ENCODE measurements at places on chromosomes 3 and 15.
A peak's percentile ranks its signal among the peaks of the same experiment; 100 is the strongest.

DNA sequence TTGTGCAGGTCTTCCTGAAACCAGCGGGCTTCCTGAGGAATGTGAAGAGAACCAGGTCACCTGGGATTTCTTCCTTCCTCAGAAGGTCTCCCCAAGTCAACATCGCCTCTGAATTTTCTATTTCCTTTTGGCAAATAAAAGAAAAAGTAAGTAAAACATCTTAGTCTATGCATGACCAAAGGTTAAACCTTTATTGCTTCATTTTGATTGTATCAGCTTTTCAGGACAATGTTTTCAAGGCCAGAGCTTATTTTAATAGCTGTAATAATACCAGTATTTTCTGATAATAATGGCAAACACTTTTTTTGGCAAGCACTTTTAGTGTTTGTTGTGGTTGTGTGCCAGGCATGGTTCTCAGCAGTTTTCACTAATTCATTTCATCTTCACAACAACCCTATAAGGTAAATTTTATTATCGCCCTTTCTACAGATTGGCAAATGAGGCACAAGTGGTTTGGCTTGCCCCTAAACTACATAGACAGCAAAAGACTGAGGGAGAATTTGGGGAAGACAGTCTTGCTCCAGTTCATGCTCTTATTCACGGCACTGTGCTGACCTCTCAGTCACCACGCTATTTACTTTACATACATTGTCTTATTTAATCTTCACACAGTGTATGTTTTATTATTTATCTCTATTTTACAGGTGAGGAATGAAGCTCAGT lies 110.4 kb downstream of the RPL22L1 start:
- no peak overlapping the region for H3K4me3 ChIP-seq
- H3K27me3 ChIP-seq: no peaks in the 10 kb centered on the region
- no peak for DNase-seq
- H3K4me1 ChIP-seq: peaks cover 2% of the 10 kb centered on the region
- H3K36me3 ChIP-seq: no peaks in the 10 kb centered on the region
- no peak overlapping the region for H3K27ac ChIP-seq

GRCh38 chr15:90059208-90059985 lies 42.9 kb downstream of the IDH2 start:
- H3K27me3 ChIP-seq: no peaks in the 10 kb centered on the region
- H3K36me3 ChIP-seq: no peaks in the 10 kb centered on the region
- peak; percentile 62 for DNase-seq
- peak overlapping the region; percentile 33 for H3K4me3 ChIP-seq
- peak overlapping the region; percentile 64 for H3K27ac ChIP-seq

GRCh38 chr3:54988838-54989630 lies 61.2 kb upstream of the LRTM1 start:
- DNase-seq: peak; percentile 68
- H3K27me3 ChIP-seq: no peaks in the 10 kb centered on the region
- peaks cover 7% of the 10 kb centered on the region for H3K4me1 ChIP-seq
- no peaks in the 10 kb centered on the region for H3K36me3 ChIP-seq

DNA sequence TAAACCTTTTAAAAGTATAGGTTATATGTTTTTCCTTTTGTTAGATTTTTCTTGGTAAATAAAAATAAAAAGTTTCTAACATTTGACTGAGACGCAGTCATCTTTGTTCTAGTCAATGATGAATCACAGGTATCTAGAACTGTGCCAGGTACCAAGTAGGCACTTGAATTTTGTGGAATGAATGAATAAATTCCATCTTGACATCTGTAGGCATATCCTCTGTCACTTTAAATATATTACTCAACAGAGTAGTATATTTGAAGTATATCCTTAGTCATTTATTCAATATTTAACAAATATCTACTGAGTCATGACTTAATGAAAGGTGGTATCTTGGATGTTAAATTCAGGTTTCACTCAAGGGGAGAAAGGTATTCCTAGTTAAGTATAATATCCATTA lies 828.4 kb downstream of the TUSC7 start:
- no peak overlapping the region for H3K27ac ChIP-seq
- no peak overlapping the region for H3K4me3 ChIP-seq
- no peak for DNase-seq
- H3K27me3 ChIP-seq: no peaks in the 10 kb centered on the region

DNA sequence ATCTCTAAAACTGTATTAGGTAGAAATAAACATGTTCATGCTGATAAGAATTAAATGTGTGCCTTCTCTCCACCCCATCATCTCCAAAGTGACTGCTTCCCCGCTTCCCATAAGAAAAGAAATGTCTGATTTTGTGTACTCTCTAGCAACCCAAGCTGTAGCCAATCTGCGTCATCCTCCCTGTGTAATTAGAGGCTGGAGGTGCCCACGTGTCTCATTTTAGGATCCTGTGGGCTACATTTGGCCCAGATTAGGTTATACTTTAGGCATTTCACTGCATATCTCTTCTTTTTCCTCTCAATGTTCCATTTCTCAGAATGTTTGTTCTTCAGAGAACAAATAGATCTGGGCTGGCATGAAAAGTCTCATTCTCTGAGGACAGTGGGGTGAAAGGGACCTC lies 19.3 kb upstream of the ZNF148 start:
- H3K4me3 ChIP-seq: no peak overlapping the region
- no peak overlapping the region for H3K27ac ChIP-seq
- no peaks in the 10 kb centered on the region for H3K4me1 ChIP-seq
- H3K36me3 ChIP-seq: no peaks in the 10 kb centered on the region
- H3K27me3 ChIP-seq: no peaks in the 10 kb centered on the region
- DNase-seq: no peak

DNA sequence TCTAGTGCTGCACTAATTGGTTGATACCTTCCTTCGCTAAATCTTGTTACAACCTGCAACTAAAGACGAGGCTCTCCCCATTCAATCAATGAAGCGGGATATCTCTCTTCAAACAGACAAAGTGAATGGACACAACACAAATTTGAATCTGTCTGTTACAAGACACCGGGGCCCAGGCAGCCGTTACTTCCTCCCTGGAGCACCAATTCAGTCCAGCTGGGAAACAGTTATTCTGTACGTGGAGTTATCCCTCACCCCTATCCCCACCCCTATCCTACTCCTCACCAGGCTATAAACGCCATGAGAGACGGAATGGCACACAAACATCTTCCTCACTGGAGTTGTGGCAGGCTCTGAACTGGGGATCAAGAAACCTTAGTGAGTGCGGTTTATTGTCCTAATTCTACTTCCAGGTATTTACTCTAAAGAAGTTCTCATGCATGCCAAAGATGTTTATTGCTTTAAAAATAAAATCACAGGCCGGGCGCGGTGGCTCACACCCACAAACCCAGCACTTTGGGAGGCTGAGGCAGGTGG lies 181.8 kb downstream of the FOXP1 start:
- no peaks in the 10 kb centered on the region for H3K36me3 ChIP-seq
- H3K27ac ChIP-seq: no peak overlapping the region
- no peaks in the 10 kb centered on the region for H3K4me1 ChIP-seq
- H3K4me3 ChIP-seq: no peak overlapping the region
- DNase-seq: no peak

- H3K27me3 ChIP-seq: peaks cover 16% of the 10 kb centered on the region
- no peak for DNase-seq
- H3K27ac ChIP-seq: no peak overlapping the region
- H3K4me1 ChIP-seq: peaks cover 16% of the 10 kb centered on the region
- no peaks in the 10 kb centered on the region for H3K36me3 ChIP-seq
- peak overlapping the region; percentile 67 for H3K4me3 ChIP-seq
These were observed 1.2 kb downstream of the CADPS start for GRCh38 chr3:62873761-62874710.

- H3K4me1 ChIP-seq: no peaks in the 10 kb centered on the region
- no peaks in the 10 kb centered on the region for H3K27me3 ChIP-seq
- no peak overlapping the region for H3K4me3 ChIP-seq
- no peak overlapping the region for H3K27ac ChIP-seq
These were observed 662.9 kb upstream of the TBL1XR1 start for GRCh38 chr3:177860184-177860583.

DNA sequence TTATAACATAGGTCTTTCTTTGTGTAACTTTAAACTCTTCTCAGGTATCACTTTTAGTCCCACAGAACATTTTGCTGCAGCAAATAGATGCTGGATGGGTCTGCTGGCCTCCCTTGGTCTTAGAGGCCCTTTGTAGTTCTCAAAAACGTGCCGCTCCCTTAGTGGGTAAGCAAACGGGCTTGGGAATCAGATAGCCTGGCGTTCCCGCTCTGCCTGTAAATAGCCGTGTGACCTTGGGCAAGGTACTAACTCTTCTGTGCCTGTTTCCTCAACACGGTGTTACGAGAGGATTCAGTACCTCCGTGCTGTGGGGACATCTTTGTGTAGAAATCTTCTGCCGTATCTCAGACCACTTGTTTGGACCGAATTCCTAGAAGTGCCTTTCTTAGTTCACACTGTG lies 64.4 kb downstream of the DNAJB8 start:
- no peaks in the 10 kb centered on the region for H3K27me3 ChIP-seq
- no peak overlapping the region for H3K27ac ChIP-seq
- no peak overlapping the region for H3K4me3 ChIP-seq

Data from trophoblast cell (in vitro differentiated cells and primary cell).